ENCODE measurements at places on chromosomes 7 and 10.

DNA sequence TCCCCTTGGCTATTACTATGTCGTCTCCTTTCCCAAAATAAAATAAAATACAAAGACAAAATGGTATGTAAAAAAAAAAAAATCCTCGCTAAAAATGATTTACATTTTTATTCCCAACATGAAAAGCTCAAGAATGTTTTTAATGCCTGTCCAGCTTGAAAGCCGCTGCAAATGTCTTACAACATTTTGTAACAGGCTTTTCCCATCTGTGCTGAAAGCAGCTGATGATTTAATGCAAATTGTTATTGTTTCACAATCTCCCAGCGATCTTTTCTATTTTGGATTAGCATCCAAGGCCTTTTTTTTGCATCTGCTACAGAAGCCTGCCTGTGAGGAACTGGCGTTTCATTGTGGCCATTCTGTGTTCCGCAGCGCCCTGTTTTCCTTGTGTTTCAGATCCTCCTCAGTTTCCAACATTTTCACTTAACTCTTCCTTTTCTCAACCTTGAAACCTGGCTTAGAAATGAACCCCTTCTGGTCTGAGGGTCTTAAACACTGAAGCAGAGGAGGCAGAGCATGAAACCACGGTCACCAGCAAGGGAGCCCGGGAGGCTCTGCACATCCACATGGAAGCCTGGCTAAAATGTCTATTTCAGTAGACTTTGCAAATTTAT, 712.1 kb downstream of the PARD3 start:
- no peaks in the 10 kb centered on the region for H3K36me3 ChIP-seq
- no peaks in the 10 kb centered on the region for H3K27me3 ChIP-seq
- peak overlapping the region; percentile 47 for H3K4me3 ChIP-seq

DNA sequence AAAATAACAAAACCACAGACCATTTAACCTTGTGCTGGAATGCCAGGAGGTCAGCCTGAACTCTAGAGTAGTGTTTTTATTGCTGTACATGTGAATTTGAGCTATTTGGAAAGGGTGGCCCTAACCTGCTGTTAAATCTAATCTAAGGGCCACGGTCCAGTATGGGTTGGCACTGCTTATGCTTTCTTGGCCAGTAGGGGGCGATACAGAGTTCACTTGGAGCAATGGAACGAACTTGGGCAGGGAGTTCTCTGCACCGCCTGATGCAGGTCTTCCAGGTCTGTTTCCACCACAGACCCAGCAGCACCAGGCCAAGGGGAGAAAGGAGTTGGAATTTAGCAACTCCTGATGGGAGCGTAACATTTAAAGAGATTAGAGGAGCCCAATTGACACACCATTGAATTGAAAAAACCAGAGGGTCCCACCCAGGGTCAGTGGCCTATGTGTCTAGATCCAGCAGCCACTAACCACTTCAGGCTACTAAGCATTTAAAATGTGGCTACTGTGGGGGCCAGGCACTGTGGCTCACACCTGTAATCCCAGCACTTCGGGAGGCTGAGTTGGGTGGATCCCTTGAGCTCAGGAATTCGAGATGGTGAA, 75.7 kb upstream of the EFCAB10 start:
- peaks cover 12% of the 10 kb centered on the region for H3K36me3 ChIP-seq
- H3K4me3 ChIP-seq: no peak overlapping the region
- H3K27ac ChIP-seq: no peak overlapping the region
- peak; percentile 5 for DNase-seq
- no peaks in the 10 kb centered on the region for H3K27me3 ChIP-seq

DNA sequence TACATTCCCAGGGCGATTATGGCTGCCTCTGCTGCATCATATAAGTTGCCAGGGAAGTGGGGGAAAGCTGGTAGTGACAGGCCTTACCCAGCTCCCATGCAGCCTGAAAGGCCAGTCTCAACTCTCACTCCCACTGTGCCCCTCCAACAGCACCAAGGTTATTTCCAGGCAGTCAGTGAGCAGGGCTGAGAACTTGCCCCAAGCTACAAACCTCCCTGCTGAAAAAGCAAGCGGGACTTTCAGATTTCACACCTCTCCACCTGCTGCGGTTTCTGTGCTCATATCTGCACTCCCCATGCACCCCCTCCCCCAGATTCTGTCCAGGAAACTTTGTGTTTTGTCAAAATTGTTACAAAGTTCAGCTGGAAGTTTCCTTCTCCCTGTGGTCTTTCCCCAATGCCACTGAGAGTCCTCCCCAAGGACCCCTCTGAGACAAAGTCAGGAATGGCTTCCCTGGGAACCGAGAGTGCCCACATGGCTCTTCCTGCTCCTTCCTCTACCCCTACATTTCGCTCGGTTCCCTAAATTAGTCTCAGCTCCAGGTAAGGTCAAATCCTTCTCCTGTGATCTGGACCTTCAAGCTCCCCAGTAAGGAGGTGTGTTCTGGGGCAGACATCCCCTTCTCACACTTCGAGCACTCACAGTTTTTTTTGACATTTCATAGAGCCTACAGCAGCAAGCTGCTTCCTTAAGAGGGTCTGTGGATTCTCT, 25.3 kb upstream of the WNT2 start:
- no peak overlapping the region for H3K27ac ChIP-seq
- H3K4me1 ChIP-seq: no peaks in the 10 kb centered on the region
- H3K36me3 ChIP-seq: no peaks in the 10 kb centered on the region
- peaks cover 23% of the 10 kb centered on the region for H3K27me3 ChIP-seq
- H3K4me3 ChIP-seq: no peak overlapping the region

GRCh38 chr10:71462062-71462935, 65.6 kb downstream of the CDH23 start:
- no peaks in the 10 kb centered on the region for H3K36me3 ChIP-seq
- H3K27ac ChIP-seq: no peak overlapping the region
- peaks cover 36% of the 10 kb centered on the region for H3K27me3 ChIP-seq
- no peak overlapping the region for H3K4me3 ChIP-seq
- no peaks in the 10 kb centered on the region for H3K4me1 ChIP-seq

DNA sequence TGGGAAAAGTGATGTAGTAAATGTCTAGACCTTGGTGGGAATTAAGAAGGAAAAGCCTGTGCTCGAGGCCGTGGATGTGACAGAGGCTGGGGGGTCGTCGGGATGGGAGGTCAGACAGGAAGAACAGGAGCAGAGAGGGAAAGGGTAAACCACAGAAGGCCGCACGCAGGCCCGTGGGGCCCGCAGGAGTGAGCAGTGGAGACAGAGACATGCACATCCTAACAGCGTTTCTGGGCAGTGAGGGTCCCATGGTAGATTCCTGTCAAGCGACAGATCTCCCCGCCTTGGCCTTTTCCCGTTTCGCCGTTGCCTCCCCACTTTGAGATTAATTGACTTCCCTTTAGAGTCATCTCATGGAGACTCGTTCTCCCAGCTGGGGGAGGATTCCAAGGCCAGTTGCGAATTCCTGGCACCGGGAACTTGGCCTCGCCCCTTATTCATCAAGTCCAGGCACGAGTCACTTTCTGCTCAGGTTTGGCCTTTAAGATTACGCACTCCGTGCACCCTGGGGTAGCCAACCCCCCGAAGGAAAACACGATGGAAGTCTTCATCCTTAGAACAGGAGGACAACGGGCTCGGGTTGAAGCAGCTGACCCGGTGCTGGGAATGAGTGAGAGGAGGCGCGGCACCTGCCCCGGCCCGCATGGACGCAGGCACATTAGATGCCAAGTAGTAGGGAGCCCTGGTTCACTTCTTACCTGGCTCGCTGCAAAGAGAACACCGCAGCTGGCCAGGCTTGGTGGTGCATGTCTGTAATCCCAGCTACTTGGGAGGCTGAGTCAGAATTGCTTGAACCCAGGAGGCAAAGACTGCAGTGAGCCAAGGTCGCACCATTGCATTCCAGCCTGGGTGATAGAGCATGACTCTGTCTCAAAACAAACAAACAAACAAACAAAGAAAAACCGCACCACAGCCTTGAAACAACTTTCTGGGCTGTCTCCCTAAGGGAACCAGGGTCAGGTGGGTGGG, 315.2 kb upstream of the SHH start:
- DNase-seq: no peak
- no peaks in the 10 kb centered on the region for H3K4me1 ChIP-seq
- no peak overlapping the region for H3K4me3 ChIP-seq
- H3K27ac ChIP-seq: no peak overlapping the region

DNA sequence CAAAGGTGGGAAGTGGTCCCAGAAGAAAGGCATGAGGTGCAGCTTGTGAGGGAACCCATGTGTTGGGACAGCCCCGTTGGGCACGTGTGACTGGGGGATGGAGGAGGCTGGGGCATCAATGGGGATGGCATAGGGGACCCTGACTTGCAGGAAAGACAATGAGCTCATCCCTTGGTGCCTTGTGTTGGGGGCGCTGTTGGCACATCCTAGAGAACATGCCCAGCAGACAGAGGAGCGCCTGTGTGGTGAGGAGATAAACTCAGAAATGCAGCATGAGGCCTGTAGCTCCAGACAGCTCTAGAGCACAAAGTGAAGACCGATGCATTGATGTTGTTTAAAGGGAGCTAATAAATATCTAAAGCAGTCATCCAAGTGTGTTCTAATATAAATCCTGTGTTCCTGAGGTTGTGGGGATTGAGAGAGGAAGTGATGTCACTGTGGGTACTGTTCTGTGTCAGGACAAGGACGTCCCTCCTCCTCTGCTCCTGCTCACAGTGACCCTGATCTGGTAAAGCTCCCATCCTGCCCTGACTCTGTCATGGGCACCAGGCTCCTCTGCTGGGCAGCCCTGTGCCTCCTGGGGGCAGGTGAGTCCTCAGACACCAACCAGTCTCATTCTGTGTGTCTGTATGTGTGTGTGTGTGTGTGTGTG, 126.1 kb upstream of the PRSS58 start:
- peak overlapping the region; percentile 33 for H3K4me3 ChIP-seq
- no peaks in the 10 kb centered on the region for H3K36me3 ChIP-seq
- peak overlapping the region; percentile 90 for H3K27ac ChIP-seq
- peaks cover 36% of the 10 kb centered on the region for H3K4me1 ChIP-seq
- no peak for DNase-seq

DNA sequence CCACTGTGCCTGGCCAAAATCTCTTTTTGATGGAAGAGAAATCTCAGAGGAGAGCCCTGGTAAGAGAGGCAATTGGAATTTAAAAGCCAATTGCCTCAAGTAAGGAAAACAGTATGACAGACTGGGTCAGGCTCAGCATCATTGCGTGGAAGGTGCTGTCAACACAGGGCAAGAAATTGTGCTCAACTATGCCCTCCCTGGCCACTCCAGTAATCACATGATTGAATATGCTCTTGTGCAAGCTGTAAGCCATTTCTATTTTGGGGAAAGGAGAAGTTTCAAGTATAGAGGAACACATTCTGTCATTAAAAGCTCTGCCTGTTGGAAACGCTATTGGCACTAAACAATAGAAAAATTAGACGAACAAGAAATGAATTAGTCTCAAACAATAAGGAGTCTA, 1127.7 kb downstream of the REEP3 start:
- H3K4me3 ChIP-seq: no peak overlapping the region
- H3K36me3 ChIP-seq: no peaks in the 10 kb centered on the region
- H3K27ac ChIP-seq: no peak overlapping the region
- no peaks in the 10 kb centered on the region for H3K27me3 ChIP-seq
- H3K4me1 ChIP-seq: no peaks in the 10 kb centered on the region

- peaks cover 2% of the 10 kb centered on the region for H3K27me3 ChIP-seq
- peak overlapping the region; percentile 83 for H3K4me3 ChIP-seq
- H3K27ac ChIP-seq: peak overlapping the region; percentile 100
- DNase-seq: peak; percentile 99
- H3K36me3 ChIP-seq: no peaks in the 10 kb centered on the region
These were observed 32.8 kb downstream of the IL15RA start for GRCh38 chr10:5944389-5945189.

DNA sequence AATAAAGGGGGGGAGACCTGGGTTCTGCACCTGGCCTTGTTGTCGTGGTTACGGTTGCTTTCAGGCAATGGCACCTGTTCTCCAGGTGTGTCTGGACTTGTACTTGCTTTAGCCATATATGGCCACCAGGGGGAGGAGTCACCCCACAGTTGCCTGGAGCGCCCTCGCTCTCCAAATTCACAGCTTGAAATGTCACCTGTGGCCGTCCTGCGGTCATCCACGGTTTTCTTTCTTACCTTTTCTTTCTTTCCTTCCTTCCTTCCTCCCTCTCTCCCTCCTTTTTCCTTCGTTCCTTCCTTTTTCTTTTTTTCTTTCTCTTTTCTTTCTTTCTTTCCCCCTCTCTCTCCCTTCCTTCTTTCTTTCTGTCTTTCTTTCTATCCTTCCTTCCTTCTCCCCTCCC, 157.2 kb upstream of the ZNF92 start:
- no peaks in the 10 kb centered on the region for H3K36me3 ChIP-seq
- H3K27me3 ChIP-seq: peaks cover 6% of the 10 kb centered on the region
- no peak overlapping the region for H3K4me3 ChIP-seq
- no peaks in the 10 kb centered on the region for H3K4me1 ChIP-seq
- H3K27ac ChIP-seq: no peak overlapping the region
- DNase-seq: no peak

- no peak overlapping the region for H3K27ac ChIP-seq
- no peak for DNase-seq
- peaks cover 6% of the 10 kb centered on the region for H3K4me1 ChIP-seq
These were observed 10.3 kb upstream of the OCM start for GRCh38 chr7:5870311-5870710.

- H3K4me1 ChIP-seq: peaks cover 12% of the 10 kb centered on the region
- peaks cover 5% of the 10 kb centered on the region for H3K27me3 ChIP-seq
- DNase-seq: peak; percentile 76
These were observed 90.1 kb downstream of the NPSR1 start for GRCh38 chr7:34747867-34748727.

DNA sequence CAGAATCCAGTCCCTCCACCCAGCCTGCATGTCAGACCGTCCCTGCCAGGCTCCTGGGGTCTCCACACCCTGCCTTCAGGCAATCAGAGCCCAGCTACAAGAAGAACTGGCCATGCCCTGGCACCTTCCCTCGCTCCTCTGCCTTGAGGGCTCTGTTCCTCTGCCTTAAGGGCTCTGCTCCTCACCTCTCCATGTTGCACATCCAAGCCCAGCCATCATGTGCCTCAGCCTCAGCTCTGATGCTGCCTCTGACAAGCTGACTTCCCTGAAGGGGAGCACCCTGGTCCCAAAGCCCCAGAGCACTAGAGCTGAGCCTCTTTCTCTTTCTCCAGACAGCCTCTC, 50.3 kb upstream of the ANTXRL start:
- no peak for DNase-seq
- H3K4me3 ChIP-seq: no peak overlapping the region
- H3K27me3 ChIP-seq: peaks cover 14% of the 10 kb centered on the region
- peaks cover 16% of the 10 kb centered on the region for H3K4me1 ChIP-seq
- H3K27ac ChIP-seq: no peak overlapping the region
